ENCODE measurements at places on chromosomes 1 and 21.
A peak's percentile ranks its signal among the peaks of the same experiment; 100 is the strongest.

DNA sequence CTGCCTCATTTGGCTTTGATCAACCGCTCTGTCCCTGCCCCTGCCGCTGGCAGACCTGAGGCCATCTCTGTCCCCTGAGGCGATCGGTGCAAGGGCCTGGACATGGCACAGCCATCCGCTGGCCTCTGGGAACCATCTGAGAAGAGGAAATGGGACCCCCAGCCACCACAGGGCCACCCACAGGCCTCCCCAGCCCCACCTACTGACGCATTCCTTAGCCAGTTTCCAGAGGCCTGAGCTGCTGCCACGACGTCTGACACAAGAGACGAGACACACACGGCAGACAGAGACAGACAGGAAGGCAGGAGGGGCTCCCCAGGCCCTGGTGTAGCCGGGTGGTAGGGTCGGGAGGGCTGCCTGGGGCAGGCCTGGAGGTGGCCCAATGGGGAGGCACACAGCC is 37.3 kb upstream of the EDN2 start:
- no peak for DNase-seq

DNA sequence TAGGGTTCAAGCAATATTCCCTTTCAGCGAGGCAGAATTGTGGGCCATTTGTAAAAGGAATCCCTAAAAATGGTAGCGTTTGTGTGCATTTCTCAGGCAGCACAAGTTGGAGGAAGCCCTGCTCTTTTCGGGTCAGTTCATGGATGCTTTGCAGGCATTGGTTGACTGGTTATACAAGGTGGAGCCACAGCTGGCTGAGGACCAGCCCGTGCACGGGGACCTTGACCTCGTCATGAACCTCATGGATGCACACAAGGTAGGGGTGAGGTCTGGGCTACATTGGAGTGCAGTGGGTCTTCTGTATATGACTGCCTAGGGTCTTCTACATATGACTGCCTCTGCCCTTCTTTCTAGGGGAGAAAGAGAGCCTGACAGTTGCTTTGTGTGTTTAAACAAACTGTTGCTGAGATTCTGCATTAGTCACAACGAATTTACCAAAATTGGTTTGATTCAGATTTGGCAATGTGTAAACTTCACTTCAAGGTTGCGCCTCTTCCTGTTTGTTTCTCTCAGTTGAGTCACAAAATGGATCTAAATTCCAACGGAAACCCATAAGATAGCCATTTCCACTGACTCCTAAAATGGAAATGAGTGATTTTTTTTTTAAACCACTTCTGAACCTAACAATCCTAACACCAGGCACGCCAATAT is 40.4 kb upstream of the BMP8A start:
- DNase-seq = no peak

DNA sequence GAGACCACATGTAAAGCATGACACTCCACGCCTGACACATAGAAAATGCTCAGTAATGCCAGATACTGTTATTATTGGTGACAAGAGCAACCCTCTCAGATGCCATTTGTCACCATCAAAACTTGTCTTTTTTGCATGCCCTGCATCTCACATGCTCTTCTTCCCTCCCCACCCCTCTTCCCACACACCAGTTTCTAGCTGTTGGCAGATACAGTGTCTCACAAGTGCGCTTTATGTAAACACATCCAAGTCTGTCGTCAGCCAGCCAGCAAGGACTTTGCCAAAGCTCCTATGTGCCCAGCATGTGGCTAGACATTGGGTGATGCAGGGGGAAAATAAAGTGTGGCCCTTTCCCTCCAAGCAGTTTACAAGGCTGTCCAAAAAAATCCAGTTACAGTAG is 44.9 kb upstream of the EPHA8 start:
- DNase-seq = no peak

DNA sequence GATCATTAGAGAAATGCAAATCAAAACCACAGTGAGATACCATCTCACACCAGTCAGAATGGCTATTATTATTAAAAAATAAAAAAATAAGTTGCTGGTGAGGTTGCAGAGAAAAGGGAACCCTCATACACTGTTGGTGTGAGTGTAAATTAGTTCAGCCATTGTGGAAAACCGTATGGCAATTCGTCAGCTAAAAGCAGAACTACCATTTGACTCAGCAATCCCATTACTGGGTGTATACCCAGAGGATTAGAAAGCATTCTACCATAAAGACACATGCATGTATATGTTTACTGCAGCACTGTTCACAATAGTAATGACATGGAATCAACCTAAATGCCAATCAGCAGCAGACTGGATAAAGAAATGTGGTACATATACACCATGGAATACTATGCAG is 42.2 kb downstream of the GIPC2 start:
- DNase-seq = no peak

DNA sequence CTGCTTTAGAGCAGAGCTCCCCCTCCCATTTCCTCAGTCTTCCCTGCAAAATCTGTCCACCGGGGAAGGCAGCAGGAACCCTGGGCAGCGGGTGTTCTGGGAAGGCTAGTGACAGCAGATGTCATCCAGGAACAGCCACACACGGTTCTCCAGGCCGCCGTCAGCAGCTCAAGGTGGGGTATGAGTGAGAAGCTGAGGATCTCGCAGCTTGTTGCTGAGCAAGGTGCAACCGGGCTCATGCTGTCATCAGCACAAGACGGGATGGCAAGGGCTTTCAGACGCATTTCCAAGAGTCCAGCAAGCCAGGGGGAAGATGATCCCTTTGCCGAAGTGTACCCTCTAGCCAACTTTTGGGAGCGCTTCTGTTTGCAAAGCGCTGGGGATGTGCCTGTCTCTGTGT is 23.0 kb upstream of the SPSB1 start:
- DNase-seq = no peak

DNA sequence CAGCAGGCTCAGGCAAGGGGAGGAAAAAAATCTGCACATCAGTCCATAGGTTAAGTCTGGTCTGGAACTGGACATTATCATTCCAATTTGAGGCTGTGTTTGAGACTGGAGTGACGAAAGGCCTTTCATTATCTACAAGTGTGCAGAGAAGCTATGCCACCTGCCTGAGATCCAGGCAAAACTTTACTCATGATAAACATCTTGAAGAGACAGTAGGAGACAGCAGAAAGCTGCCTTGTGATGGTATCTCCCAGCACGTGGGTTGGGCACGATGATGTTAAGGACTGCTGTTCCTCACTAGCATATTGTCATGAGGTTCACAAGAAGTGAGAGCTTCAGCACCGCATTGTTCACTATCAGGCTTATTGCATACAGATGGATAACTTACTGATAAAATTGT is 126.4 kb downstream of the PLXNA2 start:
- DNase-seq = no peak

DNA sequence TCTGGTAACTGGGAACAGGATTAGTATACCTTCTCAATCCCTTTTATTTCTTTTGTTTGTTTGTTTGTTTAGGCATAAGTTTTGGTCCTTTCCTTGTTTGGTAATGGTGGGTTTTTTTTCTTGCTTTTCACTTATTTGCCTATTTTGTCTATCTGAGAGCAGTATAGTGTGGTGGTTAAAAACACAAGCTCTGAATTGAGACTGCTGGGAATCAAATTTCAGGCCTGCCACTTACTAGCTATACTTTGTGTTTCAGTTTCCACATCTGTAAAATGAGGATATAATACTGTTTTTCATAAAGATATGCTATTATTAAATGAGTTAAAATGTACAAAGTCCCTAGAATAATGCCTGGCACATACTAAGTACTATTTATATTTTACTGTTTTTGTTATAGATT is 81.6 kb upstream of the IVNS1ABP start:
- no peak for DNase-seq

GRCh38 chr1:146035048-146035423 is 13.5 kb upstream of the HJV start:
- no peak for DNase-seq

GRCh38 chr21:45827302-45827692 is 154.3 kb upstream of the COL6A1 start:
- DNase-seq = no peak

GRCh38 chr1:42945164-42945563 is 13.5 kb downstream of the SLC2A1 start:
- peak; percentile 4 for DNase-seq

GRCh38 chr1:53582211-53583020 is 123.2 kb downstream of the DMRTB1 start:
- no peak for DNase-seq

DNA sequence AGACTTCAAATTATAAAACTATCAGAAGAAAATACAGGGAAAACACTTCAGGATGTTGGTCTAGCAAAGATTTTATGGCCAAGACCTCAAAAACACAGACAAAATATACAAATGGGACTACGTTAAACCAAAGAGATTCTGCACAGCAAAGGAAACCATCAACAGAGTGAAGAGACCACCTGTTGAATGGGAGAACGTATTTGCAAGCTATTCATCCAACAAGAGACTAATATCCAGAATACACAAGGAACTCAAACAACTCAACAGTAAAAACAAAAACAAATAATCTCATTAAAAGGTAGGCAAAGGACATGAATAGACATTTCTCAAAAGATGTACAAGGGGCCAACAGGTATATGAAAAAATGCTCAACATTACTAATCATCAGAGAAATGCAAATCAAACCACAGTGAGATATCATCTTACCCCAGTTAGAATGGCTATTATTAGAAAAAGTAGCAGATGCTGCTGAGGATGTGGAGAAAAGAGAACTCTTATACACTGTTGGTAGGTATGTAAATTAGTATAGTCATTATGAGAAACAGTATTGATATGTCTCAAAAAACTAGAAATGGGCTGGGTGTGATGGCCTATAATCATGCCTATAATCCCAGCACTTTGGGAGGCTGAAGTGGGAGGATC is 112.6 kb downstream of the LRIG2 start:
- DNase-seq = no peak

DNA sequence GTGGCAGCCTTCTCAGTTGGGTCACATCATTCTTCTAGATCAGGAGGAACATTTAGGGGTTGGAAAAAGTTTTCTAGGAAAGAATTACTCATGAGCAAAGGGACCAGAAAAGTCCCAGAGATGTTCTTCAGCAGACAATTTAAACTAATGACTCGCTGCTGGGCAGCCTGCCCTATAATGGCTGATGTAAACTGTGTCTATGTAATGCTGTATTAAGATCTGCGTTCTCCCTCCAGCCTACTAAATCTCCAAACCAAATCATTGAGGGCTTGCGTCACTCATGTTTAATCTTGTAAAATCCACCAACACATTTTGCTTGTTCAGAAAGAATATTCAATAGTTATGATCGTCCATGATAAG is 92.1 kb downstream of the LRRC8C start:
- no peak for DNase-seq

- DNase-seq = no peak
These were observed 160.9 kb downstream of the PBX1 start for GRCh38 chr1:164719676-164720439.

DNA sequence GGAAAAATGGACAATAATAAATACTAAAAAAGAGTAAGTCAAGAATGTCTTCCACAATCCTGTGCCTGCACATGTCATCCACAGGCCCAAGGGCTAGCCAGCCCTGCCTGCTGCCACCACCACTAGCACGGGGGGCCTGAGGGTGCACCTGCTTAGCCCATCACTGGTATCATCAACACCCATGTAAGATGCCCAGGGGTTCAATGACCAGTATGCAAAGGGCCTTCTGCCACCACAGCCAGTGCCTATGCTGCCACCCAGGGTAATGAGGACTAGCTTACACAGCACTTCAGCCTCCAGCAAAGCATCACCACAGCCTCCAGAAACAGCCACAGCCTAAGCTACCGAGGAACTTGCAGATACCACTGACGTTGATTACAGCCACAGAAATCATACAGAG is 46.3 kb downstream of the POFUT2 start:
- DNase-seq = no peak

GRCh38 chr1:236492378-236492777 is 31.4 kb upstream of the LGALS8 start:
- no peak for DNase-seq

DNA sequence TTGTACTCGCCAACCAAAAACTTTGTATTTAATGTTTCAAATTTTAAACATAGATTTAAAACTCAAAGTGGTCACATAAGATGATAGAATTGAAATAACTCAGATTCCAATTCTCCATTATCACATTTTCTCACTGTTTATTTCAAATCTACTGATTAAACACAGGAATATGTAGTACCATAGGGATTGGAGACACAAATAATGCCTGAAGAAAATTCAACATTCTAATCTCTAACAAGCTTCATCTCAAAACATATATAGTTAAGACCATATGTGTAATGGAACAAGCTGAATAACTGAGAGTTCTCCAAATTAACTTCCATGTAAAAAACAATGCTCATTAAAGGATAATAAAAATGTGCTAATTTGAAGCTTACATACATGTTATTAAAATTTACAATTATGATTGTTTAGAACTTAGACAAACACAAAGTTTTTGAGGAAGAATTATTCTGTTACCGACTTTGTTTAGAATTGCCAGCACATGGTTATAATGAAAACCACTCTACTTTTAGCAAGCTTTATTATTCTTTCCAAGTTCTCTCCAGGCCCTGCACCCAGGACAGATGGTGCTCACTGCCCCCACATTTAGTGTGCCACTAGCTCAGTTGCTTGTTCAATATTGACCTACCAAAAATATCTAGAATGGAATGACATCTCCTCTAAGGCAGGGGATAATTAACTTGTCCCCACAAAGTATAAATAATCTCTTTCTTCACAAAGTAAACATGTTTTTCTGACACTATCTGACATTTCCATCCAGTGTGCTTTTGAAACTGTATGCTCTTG is 467.2 kb downstream of the TTLL7 start:
- DNase-seq = no peak

DNA sequence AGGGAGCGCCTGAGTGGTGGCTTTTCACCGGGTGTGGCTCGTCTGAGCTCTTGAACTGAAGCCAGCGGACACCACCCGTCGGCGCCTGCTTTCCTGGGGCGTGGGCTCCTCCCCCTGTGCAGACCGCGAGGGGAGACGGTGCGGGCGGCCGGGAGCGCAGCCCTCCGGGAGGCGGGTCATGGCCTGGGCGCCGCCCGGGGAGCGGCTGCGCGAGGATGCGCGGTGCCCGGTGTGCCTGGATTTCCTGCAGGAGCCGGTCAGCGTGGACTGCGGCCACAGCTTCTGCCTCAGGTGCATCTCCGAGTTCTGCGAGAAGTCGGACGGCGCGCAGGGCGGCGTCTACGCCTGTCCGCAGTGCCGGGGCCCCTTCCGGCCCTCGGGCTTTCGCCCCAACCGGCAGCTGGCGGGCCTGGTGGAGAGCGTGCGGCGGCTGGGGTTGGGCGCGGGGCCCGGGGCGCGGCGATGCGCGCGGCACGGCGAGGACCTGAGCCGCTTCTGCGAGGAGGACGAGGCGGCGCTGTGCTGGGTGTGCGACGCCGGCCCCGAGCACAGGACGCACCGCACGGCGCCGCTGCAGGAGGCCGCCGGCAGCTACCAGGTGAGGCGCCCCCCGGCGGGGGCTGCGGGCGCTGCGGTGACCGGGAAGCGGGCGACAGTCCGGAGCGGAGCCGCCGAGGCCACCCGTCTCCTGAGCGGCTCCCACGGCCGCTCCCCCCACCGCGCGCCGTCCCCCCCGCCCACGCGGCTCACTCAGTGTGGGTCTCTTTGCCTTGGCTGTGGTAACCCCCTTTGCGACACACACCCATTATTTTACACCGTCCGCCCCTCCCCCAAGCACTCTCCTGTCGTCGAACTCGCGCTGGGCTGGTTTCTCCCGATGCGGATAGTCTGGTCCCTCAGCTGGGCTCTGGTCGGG is at the start of gene TRIM58:
Gene TRIM58, plus strand, starts transcription at position 119 of the 916 bp plus-strand sequence. Its CDS starts 60 bp downstream, at position 179.
- peak; percentile 50 for DNase-seq

- no peak for DNase-seq
These were observed 512.2 kb downstream of the NEGR1 start for GRCh38 chr1:71770121-71770520.

GRCh38 chr1:83857103-83857502 is 141.8 kb downstream of the TTLL7 start:
- DNase-seq = no peak

GRCh38 chr1:22044690-22045420 is 7.7 kb upstream of the CDC42 start:
- DNase-seq = no peak
